ENCODE measurements at places on chromosomes 16 and 17. TPM values are rescaled to one million over a fixed set of nuclear protein-coding genes. Genes with fewer than 3 reads are reported as not detected.

- peak overlapping the region; percentile 55 for H3K27ac ChIP-seq
- no peak overlapping the region for H3K4me3 ChIP-seq
- no peak for DNase-seq
- peaks cover 6% of the 10 kb centered on the region for H3K4me1 ChIP-seq
- H3K27me3 ChIP-seq = no peaks in the 10 kb centered on the region
Measured at GRCh38 chr16:68257251-68257905, 6.9 kb upstream of the SLC7A6 start.

GRCh38 chr17:5378566-5379207, 40.8 kb downstream of the NUP88 start:
- no peak overlapping the region for H3K27ac ChIP-seq
- DNase-seq = no peak
- no peaks in the 10 kb centered on the region for H3K27me3 ChIP-seq
- H3K4me1 ChIP-seq = no peaks in the 10 kb centered on the region
- H3K36me3 ChIP-seq = peaks cover 54% of the 10 kb centered on the region
- H3K4me3 ChIP-seq = no peak overlapping the region

The PMP22 gene
- polyA plus RNA-seq = 63.0 TPM

The OR1A1 gene
- not detected for polyA plus RNA-seq

The NDUFAF8 gene
- polyA plus RNA-seq = 229 TPM

GRCh38 chr17:29526322-29526721, 40.5 kb downstream of the ABHD15 start:
- DNase-seq = no peak
- no peaks in the 10 kb centered on the region for H3K4me1 ChIP-seq
- H3K27me3 ChIP-seq = no peaks in the 10 kb centered on the region
- no peak overlapping the region for H3K4me3 ChIP-seq
- no peak overlapping the region for H3K27ac ChIP-seq

The SDR42E2 gene
- polyA plus RNA-seq = not detected

The CYB561 gene
- 28.3 TPM for polyA plus RNA-seq

The ADAD2 gene
- not detected for polyA plus RNA-seq

DNA sequence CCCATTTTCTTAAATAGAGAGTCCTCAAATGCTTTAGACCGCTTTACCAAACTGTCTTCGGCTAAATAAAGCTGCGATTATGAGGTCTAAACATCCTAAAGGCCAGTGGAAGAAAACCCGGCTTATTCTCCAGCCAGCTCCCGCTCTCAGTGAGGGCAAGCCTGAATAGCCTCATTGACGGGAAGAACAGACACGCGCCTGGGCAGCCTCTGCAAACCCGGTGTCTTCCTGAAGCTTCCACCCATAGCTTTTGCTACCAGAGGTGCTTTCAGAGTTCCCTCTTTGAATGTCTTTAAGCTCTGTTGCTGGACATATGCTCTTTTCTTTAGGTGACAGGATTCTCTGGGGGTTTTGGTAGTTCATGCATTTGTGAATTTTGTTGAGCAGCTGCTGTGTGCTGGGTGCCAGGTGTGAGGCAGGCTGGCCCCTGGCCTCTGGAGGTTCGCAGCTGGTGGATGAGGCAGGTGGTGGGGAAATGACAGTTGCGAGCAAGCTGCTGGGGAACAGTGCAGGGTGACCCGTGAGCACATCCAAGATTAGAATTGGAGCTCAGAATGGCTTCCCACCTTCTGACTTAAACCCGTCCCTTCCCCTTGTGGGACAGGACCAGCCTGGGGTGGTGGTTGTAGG, 44.7 kb downstream of the CRISPLD2 start:
- no peak overlapping the region for H3K4me3 ChIP-seq
- DNase-seq = no peak
- peaks cover 2% of the 10 kb centered on the region for H3K36me3 ChIP-seq

DNA sequence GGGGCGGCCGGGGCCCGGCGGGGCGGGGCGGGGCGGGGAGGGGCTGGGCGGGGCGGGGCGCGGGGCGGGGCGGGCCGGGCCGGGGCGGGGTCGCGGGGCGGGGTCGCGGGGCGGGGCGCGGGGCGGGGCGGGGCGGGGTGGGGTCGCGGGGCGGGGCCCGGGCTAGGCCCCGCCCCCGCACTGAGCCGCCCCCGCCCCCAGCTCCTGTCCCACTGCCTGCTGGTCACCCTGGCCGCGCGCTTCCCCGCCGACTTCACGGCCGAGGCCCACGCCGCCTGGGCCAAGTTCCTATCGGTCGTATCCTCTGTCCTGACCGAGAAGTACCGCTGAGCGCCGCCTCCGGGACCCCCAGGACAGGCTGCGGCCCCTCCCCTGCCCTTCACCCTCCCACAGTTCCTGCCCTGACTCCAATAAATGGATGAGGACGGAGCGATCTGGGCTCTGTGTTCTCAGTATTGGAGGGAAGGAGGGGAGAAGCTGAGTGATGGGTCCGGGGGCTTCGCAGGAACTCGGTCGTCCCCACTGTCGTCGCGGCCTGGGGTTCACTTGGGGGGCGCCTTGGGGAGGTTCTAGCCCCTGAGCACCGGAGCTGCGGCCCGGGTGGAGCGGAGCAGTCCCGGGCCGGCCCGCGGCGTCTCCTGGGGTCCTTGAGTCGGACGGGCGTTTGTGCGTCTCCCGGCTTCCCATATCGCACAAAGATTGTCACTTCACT, 795 bp upstream of the HBM start:
- no peak overlapping the region for H3K27ac ChIP-seq
- H3K36me3 ChIP-seq = no peaks in the 10 kb centered on the region
- peak overlapping the region; percentile 32 for H3K4me3 ChIP-seq
- H3K27me3 ChIP-seq = peaks cover 28% of the 10 kb centered on the region
- peaks cover 13% of the 10 kb centered on the region for H3K4me1 ChIP-seq
- peak; percentile 94 for DNase-seq

The STX4 gene
- 117 TPM for polyA plus RNA-seq

- peaks cover 9% of the 10 kb centered on the region for H3K4me1 ChIP-seq
- H3K27ac ChIP-seq = no peak overlapping the region
- H3K27me3 ChIP-seq = no peaks in the 10 kb centered on the region
- peaks cover 4% of the 10 kb centered on the region for H3K36me3 ChIP-seq
- DNase-seq = no peak
Measured at GRCh38 chr17:76909971-76910760, 42.0 kb downstream of the MGAT5B start.

DNA sequence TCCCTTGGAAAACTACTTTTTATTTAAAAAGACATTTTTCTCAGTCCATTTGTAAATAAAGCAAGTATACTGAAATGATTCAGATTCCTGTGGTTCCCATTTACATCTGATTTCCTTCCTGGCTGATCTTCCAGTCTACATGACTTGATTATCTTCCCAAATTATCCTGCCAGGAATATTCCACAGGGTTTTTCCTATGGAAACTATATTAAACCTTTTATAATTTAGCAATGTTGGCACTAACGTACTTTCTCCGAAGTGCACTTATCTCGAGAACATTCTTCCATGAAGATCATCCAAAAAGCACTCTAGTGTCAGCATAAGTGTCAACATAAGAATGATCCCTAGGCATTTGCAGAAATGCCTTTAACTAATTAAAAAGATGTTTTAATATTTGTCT, 347.7 kb upstream of the KIF2B start:
- no peaks in the 10 kb centered on the region for H3K36me3 ChIP-seq
- DNase-seq = no peak
- H3K4me3 ChIP-seq = no peak overlapping the region
- no peak overlapping the region for H3K27ac ChIP-seq

DNA sequence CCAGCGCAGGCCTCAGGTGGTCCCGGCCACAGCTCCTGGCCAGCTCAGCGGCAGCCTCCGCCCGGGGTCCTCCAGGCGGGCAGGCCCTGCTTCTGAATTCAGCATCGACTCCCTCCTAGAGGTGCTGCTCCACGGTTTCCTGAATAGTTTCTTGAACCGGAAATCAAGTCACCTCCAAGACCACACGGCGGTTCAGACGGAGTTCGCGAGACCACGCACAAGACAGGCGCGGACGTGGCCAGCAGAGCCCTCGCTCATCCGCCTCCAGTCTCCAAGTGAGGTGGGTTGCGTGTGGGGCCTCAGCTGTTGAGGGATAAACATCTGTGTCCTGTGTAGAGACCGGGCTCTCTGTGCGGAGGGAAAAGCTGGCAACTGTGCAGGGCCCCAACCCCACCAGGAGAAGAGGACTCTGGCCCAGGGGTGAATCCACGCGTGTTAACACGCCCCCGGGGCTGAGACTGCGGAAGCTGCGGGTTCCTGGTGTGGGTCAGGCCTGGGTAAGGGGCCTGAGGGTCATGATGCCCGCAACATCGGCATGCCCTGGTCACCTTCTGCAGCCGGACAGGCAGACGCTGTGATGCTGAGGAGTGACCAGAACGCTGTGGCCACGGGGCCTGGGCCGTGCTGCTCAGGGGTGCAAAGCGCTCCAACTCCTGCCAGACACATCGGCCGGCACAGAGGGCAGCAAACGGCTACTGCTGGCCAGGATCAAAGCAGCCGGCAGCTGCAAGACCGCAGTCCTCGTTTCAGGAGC, 55.0 kb upstream of the METRNL start:
- H3K36me3 ChIP-seq = peaks cover 9% of the 10 kb centered on the region
- no peaks in the 10 kb centered on the region for H3K27me3 ChIP-seq
- no peaks in the 10 kb centered on the region for H3K4me1 ChIP-seq
- H3K27ac ChIP-seq = no peak overlapping the region

- H3K4me3 ChIP-seq = peak overlapping the region; percentile 80
- peak overlapping the region; percentile 47 for H3K27ac ChIP-seq
- H3K27me3 ChIP-seq = no peaks in the 10 kb centered on the region
- DNase-seq = peak; percentile 86
- no peaks in the 10 kb centered on the region for H3K36me3 ChIP-seq
Measured at GRCh38 chr17:7703584-7704479, 1.2 kb upstream of the EFNB3 start.
